GM03348 (cell line): ENCODE measurements at places on chromosomes 12 and 14.

DNA sequence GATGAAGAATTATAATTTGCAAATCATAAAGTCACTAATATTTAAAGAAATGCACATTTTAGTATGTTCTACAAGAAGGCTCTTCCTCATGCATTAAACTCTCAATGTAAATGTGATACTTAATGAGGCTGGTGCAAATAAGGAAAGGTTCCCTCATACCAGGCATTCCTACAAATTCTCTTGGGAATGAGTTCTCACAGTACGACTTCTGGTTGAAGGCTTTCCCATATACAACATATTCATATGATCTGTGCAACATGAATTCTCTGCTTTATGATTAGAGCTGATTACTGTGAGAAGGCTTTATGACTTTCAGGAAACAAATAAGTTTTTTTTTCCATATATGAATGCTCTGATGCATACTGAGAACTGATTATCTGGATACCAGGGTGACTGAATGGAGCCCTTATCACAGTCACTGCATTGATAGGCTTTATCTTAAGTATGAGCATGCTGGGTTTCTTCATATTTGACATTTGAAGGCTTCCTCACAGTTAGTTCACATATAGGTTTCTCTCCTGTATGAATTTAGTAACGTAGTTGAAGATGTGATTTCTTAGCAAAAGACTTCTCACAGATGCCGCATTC lies 293.9 kb downstream of the RAD51B start:
- no peak for DNase-seq

GRCh38 chr12:120438495-120439198 lies 734 bp downstream of the COX6A1 start:
- no peak for DNase-seq

DNA sequence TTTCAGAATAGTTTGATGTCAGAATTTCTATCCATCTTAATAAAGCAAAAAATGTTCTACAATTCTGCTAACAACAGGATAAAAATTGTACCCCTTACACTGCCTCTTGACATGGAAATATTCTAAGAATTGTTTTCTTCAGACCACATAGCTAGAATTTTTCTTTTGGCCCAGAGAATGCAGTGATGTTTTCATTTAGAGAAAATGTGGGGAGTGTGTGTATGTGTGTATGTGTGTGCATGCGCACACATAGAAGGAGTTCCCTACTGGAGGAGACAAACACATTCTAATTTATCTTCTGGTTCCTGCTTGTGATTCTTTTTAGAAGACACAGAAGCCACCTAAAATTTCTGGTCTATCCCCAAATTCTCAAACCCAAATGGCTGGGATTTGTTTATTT lies 1145.7 kb downstream of the VRK1 start:
- DNase-seq: no peak

DNA sequence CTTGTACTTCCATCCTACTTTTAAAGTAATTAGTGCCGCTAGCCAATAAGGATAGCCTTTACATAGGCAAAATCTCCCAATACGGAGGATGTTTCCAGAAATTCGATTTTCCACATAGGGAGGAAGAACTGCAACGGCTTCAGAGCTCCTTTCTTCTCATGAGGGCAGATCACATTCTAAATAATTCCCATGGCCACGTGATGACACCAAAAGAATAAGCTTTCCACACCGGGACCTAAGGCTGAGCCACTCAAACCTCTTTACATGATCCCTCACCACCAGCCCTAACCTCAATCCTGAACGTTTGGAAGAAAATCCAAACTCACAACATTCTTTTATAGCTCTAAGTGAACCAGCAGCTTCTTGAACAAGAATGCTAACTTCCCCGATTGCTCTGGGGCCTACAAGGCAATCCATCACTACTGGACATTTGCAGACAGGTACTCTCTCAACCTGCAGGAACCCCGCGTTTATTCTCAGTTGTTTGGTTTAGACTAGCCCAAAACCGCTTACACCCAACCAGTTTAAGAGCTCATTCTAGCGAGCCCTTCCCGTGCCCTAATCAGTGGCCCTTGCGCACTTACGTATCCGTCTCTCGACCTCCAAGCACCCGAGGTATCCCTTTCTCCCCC lies 884 bp downstream of the CAPRIN2 start:
- DNase-seq: peak; percentile 39

- DNase-seq: no peak
These were observed 279.7 kb upstream of the TMTC1 start for GRCh38 chr12:30063435-30063945.

DNA sequence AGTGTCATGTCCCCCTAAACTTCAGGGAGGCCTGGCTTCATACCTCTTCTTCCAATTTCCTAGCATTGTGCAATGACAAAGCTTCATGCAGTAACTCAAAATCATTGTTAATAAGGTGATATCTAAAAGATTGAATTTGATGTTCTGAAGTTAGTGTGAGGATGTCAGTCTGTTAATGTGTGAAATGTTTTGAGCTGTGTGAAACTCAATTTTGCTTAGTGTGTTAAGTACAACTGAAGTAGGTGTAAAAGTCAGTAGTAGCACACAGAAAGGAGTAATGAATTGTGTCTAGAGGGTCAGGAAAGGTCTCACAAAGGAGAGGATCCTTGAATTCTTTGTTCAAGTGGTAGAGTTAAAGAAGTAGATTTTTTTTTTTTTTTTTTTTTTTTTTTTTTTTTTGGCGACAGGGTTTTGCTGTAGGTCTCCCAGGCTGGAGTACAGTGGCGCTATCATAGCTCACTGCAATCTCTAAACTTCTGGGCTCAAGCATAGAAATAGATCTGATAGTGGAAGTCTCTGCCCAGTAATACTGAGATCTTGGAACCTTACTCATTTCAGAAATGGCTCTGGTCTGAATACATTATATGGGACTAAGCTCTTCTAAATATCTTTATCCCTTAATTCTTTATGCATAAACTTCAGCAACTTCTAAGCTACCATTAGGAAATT lies 63.9 kb downstream of the FUT8 start:
- no peak for DNase-seq

DNA sequence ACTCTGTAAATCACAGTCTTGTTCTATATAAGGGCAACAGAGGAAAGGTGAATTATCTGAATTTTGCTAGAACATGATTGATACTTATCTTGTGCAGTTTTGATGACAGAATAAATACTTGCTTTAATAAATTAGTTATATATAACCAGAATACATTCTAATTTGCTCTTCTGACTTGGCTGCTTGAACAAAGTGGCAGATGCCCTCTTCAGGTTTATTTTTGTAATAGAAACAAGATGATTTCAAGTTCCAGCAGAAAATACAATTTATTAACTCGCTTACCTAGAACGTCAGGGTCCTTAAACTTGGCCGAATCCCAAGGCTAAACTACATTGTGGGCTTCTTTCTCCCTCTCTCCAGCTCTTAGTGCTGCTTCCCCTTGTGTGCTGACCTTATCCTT lies 57.6 kb upstream of the SSTR1 start:
- DNase-seq: no peak
